Activated B cell treated with CpG ODN at 0.5 μM for 24 hours (primary cell): ENCODE measurements at places on chromosomes 3 and 15.

GRCh38 chr15:82064824-82065223 is 19.0 kb upstream of the MEX3B start:
- peaks cover 35% of the 10 kb centered on the region for H3K27me3 ChIP-seq
- H3K27ac ChIP-seq = no peak overlapping the region
- DNase-seq = no peak
- H3K36me3 ChIP-seq = no peaks in the 10 kb centered on the region
- peaks cover 11% of the 10 kb centered on the region for H3K4me1 ChIP-seq

- no peak for DNase-seq
- H3K36me3 ChIP-seq = no peaks in the 10 kb centered on the region
- H3K4me1 ChIP-seq = no peaks in the 10 kb centered on the region
- H3K27me3 ChIP-seq = peaks cover 17% of the 10 kb centered on the region
- no peak overlapping the region for H3K4me3 ChIP-seq
Measured at GRCh38 chr3:149363053-149363452, 14.4 kb downstream of the TM4SF1 start.

GRCh38 chr3:134544316-134544715 is 58.5 kb downstream of the CEP63 start:
- H3K4me1 ChIP-seq = no peaks in the 10 kb centered on the region
- DNase-seq = no peak
- H3K27ac ChIP-seq = no peak overlapping the region
- peaks cover 48% of the 10 kb centered on the region for H3K36me3 ChIP-seq
- H3K4me3 ChIP-seq = no peak overlapping the region

DNA sequence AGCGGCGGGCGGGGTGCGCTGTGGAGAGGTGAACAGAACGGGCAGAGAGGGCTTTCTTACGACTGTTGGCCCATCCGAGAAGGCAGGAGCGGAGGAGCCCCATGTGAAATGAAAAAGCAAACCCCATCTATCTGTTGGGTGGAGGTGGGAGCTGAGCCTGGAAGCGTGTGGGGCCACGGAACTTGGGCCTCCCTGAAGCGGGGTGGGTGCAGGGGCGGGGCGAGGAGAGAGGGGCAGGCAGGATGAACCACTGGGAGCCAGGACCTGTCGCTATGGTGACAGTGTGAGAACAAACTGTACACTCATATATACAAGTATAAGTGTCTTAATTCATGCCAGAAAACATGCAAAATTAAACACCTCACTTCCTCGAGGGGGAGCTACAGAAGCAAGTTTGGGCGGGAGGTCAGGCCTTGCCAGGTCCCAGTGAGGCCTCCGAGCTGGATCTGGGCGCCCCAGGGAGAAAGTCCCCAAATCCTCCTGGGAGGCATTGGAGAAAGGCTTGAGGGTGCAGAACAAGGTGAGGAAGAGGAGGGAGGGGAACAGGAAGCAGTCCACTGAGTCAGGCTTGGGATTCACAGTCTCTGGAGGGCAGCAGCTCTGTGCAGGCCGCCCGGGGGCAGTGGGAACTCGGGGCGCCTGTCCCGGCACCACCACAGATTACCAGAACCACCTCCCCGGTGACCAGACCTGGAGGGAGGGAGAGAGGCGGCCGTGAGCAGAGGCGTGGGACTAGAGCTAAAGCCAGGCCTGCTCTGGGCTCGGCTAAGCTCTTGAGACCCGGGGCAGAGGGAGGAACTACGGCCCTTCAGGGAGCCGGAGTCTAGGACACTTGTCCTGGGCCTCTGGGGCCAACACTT is 34.8 kb downstream of the RBPMS2 start:
- no peak overlapping the region for H3K27ac ChIP-seq
- no peaks in the 10 kb centered on the region for H3K4me1 ChIP-seq
- DNase-seq = no peak
- H3K4me3 ChIP-seq = no peak overlapping the region

GRCh38 chr3:127349501-127350171 is 61.8 kb upstream of the PRR20G start:
- no peak for DNase-seq
- no peak overlapping the region for H3K27ac ChIP-seq
- H3K27me3 ChIP-seq = peaks cover 12% of the 10 kb centered on the region
- no peaks in the 10 kb centered on the region for H3K4me1 ChIP-seq

DNA sequence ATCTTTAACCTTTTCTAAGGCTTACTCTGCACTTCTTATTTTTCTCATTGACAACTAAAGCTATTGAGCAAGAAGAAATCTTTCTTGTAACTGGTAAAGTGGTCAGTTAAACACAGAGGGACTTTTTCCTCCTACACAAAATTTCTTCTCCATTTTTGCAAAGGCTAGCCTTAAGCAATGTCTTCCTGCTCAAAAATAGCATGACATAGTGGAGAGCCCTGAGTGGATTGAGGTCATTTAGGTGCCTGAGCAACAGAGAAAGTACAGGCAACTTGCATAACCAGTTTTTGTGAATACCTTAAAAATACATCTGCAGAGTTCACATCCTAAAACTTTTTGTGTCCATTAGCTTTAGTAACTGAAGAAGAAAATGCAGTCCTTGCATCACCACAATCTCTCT is 144.7 kb upstream of the TTC14 start:
- H3K27ac ChIP-seq = no peak overlapping the region
- no peaks in the 10 kb centered on the region for H3K36me3 ChIP-seq
- H3K27me3 ChIP-seq = no peaks in the 10 kb centered on the region
- no peak overlapping the region for H3K4me3 ChIP-seq
- DNase-seq = no peak
- no peaks in the 10 kb centered on the region for H3K4me1 ChIP-seq

DNA sequence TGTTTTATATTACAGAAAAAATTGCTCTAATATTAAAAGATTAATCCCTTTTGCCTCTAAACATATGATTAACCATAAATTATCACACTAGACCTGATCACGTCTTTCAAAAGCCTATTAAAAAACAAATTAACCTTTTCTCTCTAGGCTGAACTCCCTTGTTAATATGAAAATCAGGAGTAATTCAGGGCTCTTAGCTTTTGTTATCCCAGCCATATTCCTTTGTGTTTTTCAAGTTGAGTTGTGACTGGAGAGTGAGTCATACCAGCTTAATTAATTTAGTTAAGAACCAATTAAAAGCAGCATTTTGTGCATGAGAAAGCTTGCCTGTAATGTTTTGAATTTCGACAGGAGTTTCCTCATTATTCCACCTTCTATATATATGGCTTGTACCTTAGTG is 385.8 kb downstream of the VGLL3 start:
- no peaks in the 10 kb centered on the region for H3K4me1 ChIP-seq
- no peak overlapping the region for H3K4me3 ChIP-seq
- H3K36me3 ChIP-seq = no peaks in the 10 kb centered on the region

DNA sequence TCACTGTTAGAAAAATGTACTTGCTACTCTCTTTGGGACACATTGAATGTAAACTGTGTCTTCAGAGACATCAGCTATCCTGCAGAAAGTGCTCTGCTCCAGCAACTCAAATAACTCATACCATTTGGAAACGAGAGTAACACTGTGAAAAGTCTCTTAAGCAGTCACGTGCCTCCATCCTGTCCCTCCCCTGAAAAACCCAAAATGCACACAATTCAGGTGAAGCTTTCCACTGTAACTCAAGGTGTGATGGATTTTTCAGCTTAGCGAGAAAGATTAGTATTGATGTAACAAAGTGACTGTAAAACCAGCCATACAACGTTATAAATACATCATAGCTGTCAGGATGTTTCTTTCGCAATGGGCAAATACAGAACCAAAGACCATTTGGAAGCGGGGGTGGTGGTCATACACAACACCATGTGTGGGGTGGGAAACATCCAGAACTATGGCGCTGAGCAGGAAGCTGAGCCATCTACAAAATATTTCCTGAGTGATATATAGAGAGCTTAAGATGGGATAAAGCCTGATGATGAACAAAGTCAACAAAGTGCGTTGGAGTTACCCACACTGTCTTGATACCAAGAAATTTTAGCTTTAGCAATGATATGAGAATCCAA is 332.3 kb downstream of the FOXP1 start:
- H3K36me3 ChIP-seq = peaks cover 34% of the 10 kb centered on the region
- H3K27me3 ChIP-seq = no peaks in the 10 kb centered on the region
- no peak for DNase-seq
- no peak overlapping the region for H3K27ac ChIP-seq

DNA sequence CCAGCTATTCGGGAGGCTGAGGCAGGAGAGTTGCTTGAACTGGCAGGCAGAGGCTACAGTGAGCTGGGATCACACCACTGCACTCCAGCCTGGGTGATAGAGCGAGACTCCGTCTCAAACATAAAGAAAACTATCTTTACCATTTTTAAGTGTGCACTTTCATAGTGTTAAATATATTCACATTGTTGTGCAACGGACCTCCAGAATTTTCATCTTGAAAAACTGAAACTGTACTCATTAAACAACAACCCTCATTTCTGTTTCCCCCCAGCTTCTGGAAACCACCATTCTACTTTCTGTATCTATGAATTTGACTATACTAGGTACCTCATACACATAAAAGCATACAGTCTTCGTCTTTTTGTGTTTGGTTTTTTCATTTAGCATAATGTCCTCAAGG is 375.1 kb downstream of the SHQ1 start:
- peaks cover 4% of the 10 kb centered on the region for H3K27me3 ChIP-seq
- no peak overlapping the region for H3K27ac ChIP-seq
- peaks cover 7% of the 10 kb centered on the region for H3K4me1 ChIP-seq
- no peak overlapping the region for H3K4me3 ChIP-seq

GRCh38 chr15:30859091-30859874 is 44.4 kb upstream of the FAN1 start:
- no peaks in the 10 kb centered on the region for H3K27me3 ChIP-seq
- H3K36me3 ChIP-seq = no peaks in the 10 kb centered on the region
- H3K4me3 ChIP-seq = no peak overlapping the region
- no peak for DNase-seq

- DNase-seq = peak; percentile 25
- no peaks in the 10 kb centered on the region for H3K36me3 ChIP-seq
- peaks cover 41% of the 10 kb centered on the region for H3K27me3 ChIP-seq
Measured at GRCh38 chr3:8767667-8768363, 1.6 kb downstream of the OXTR start.

GRCh38 chr3:61673651-61674050 is 112.3 kb downstream of the PTPRG start:
- H3K27me3 ChIP-seq = no peaks in the 10 kb centered on the region
- H3K27ac ChIP-seq = no peak overlapping the region
- DNase-seq = no peak
- peaks cover 2% of the 10 kb centered on the region for H3K4me1 ChIP-seq
- no peaks in the 10 kb centered on the region for H3K36me3 ChIP-seq
- no peak overlapping the region for H3K4me3 ChIP-seq

GRCh38 chr3:123634149-123635051 is 49.5 kb upstream of the HACD2 start:
- H3K36me3 ChIP-seq = peaks cover 5% of the 10 kb centered on the region
- no peaks in the 10 kb centered on the region for H3K27me3 ChIP-seq
- no peaks in the 10 kb centered on the region for H3K4me1 ChIP-seq
- DNase-seq = no peak

- H3K4me1 ChIP-seq = peaks cover 15% of the 10 kb centered on the region
- H3K27ac ChIP-seq = no peak overlapping the region
- H3K27me3 ChIP-seq = peaks cover 24% of the 10 kb centered on the region
- no peak for DNase-seq
- H3K36me3 ChIP-seq = no peaks in the 10 kb centered on the region
Measured at GRCh38 chr15:78810003-78810361, 1.3 kb downstream of the ADAMTS7 start.

- no peak overlapping the region for H3K27ac ChIP-seq
- H3K4me3 ChIP-seq = no peak overlapping the region
- no peak for DNase-seq
- H3K27me3 ChIP-seq = peaks cover 37% of the 10 kb centered on the region
Measured at GRCh38 chr3:66497288-66497984, 3.4 kb downstream of the LRIG1 start.

- H3K4me3 ChIP-seq = no peak overlapping the region
- no peaks in the 10 kb centered on the region for H3K36me3 ChIP-seq
- H3K27me3 ChIP-seq = peaks cover 34% of the 10 kb centered on the region
- peaks cover 15% of the 10 kb centered on the region for H3K4me1 ChIP-seq
- DNase-seq = no peak
- H3K27ac ChIP-seq = no peak overlapping the region
Measured at GRCh38 chr3:69741032-69741767, 1.9 kb downstream of the MITF start.

- no peaks in the 10 kb centered on the region for H3K36me3 ChIP-seq
- DNase-seq = no peak
- no peak overlapping the region for H3K27ac ChIP-seq
- H3K27me3 ChIP-seq = no peaks in the 10 kb centered on the region
Measured at GRCh38 chr3:144187531-144188210, 216.0 kb downstream of the DIPK2A start.

GRCh38 chr15:73633991-73634495 is 854 bp upstream of the NPTN start:
- H3K4me3 ChIP-seq = peak overlapping the region; percentile 85
- DNase-seq = no peak
- H3K36me3 ChIP-seq = no peaks in the 10 kb centered on the region
- peaks cover 1% of the 10 kb centered on the region for H3K27me3 ChIP-seq
- H3K4me1 ChIP-seq = peaks cover 48% of the 10 kb centered on the region

GRCh38 chr3:11539218-11539617 is 104.5 kb downstream of the VGLL4 start:
- H3K4me1 ChIP-seq = no peaks in the 10 kb centered on the region
- no peak overlapping the region for H3K4me3 ChIP-seq
- peaks cover 5% of the 10 kb centered on the region for H3K36me3 ChIP-seq
- H3K27me3 ChIP-seq = no peaks in the 10 kb centered on the region

DNA sequence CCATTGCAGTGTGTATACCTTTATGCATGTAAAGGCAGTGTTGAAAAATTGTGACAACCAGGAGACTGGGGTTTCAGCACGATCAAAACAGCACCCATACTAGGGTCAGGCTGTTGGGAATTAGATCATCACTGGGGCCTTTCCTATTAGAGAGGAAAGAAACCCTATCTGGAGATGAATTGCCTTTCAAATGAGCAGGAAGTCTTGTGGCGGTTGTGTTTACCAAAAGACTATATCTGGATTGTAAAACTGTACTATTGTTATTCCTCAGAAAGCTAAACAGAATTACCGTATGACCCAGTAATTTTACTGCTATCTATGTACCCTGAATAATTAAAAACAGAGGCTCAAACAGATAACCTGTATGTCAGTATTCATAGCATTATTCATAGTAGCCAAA is 10.1 kb downstream of the UBE2E1 start:
- H3K36me3 ChIP-seq = peaks cover 26% of the 10 kb centered on the region
- H3K27me3 ChIP-seq = no peaks in the 10 kb centered on the region
- no peak overlapping the region for H3K27ac ChIP-seq
- H3K4me3 ChIP-seq = no peak overlapping the region
- DNase-seq = no peak

DNA sequence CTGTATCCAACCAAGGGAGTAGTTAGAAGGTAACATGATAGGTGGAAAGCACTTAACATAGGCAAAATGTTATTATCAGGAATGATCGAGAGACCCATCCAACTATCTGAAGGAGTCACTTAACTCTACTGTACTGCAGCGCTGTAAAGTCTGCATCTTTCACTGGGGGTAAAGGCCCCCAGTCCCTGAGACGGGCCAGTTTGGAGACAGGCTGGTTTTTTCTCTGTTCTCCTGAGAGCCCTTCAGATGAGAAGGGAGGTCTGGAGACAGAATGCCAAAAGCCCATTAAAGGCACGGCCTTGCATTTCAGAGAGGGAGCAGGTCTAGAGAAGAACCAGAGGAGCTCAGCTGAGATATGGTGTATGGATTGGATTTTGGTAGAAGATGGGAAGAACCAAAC is 71.3 kb upstream of the CGNL1 start:
- H3K4me3 ChIP-seq = peak overlapping the region; percentile 78
- peaks cover 65% of the 10 kb centered on the region for H3K4me1 ChIP-seq
- DNase-seq = no peak
- H3K27me3 ChIP-seq = no peaks in the 10 kb centered on the region
- peak overlapping the region; percentile 72 for H3K27ac ChIP-seq
- H3K36me3 ChIP-seq = peaks cover 88% of the 10 kb centered on the region
